Cardiac muscle cell (in vitro differentiated cells and primary cell): ENCODE measurements at places on chromosomes 6 and 20.
A peak's percentile ranks its signal among the peaks of the same experiment; 100 is the strongest.

GRCh38 chr6:36580184-36580526, 14.0 kb upstream of the SRSF3 start:
- peaks cover 17% of the 10 kb centered on the region for H3K4me1 ChIP-seq
- H3K36me3 ChIP-seq: no peaks in the 10 kb centered on the region
- DNase-seq: no peak
- no peak overlapping the region for H3K4me3 ChIP-seq

- H3K27ac ChIP-seq: no peak overlapping the region
- no peaks in the 10 kb centered on the region for H3K36me3 ChIP-seq
- no peaks in the 10 kb centered on the region for H3K4me1 ChIP-seq
- no peaks in the 10 kb centered on the region for H3K27me3 ChIP-seq
Observed at GRCh38 chr6:158205169-158205944, 37.2 kb downstream of the GTF2H5 start.

DNA sequence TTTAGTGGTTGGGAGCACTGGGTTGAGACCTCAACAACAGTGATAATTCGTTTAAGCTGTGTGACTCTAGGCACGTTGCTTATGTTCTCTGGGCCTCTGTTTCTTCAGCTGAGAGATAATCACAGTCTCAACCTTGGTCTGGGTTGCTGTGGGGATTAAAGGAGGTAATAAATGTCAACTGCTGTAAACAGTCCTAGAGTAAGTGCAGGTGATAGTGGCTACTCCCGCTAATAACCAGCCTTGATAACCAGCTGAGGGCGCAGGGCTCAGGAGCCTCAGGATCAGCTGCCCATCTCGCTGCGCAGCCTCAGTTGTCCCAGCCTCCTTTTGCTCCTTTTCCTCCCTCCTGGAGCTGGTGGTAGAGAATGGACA, 58.0 kb downstream of the JARID2 start:
- H3K36me3 ChIP-seq: no peaks in the 10 kb centered on the region
- no peak for DNase-seq
- no peak overlapping the region for H3K27ac ChIP-seq
- no peak overlapping the region for H3K4me3 ChIP-seq

GRCh38 chr6:50661636-50662035, 51.7 kb upstream of the TFAP2D start:
- no peaks in the 10 kb centered on the region for H3K4me1 ChIP-seq
- no peaks in the 10 kb centered on the region for H3K27me3 ChIP-seq
- no peak overlapping the region for H3K4me3 ChIP-seq
- H3K27ac ChIP-seq: no peak overlapping the region
- no peaks in the 10 kb centered on the region for H3K36me3 ChIP-seq

DNA sequence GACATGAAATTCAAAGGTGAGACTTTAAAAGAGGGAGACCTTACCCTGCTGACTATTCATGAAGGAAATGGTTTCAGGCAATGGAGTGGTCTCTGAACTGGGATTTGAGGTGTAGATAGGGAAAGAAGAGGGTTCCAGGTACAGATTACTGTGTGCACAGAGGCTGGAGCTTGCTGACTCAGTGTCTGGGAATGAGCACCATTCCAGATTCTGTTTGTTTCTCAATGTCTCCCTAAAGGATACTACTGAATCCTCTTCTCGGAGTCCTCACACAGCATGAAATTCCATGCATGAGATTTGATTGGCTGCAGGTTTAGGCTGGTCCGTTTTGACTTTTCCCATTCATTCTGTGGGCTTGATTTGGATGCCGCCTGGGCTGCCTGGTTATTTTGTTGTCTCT, 49.0 kb downstream of the PPP1R14C start:
- peaks cover 13% of the 10 kb centered on the region for H3K4me1 ChIP-seq
- H3K4me3 ChIP-seq: no peak overlapping the region
- H3K27ac ChIP-seq: no peak overlapping the region
- H3K27me3 ChIP-seq: no peaks in the 10 kb centered on the region
- DNase-seq: no peak

GRCh38 chr6:146357578-146358430, 185.8 kb upstream of the RAB32 start:
- DNase-seq: no peak
- H3K4me1 ChIP-seq: peaks cover 4% of the 10 kb centered on the region
- H3K27me3 ChIP-seq: no peaks in the 10 kb centered on the region
- H3K4me3 ChIP-seq: no peak overlapping the region
- H3K36me3 ChIP-seq: no peaks in the 10 kb centered on the region

DNA sequence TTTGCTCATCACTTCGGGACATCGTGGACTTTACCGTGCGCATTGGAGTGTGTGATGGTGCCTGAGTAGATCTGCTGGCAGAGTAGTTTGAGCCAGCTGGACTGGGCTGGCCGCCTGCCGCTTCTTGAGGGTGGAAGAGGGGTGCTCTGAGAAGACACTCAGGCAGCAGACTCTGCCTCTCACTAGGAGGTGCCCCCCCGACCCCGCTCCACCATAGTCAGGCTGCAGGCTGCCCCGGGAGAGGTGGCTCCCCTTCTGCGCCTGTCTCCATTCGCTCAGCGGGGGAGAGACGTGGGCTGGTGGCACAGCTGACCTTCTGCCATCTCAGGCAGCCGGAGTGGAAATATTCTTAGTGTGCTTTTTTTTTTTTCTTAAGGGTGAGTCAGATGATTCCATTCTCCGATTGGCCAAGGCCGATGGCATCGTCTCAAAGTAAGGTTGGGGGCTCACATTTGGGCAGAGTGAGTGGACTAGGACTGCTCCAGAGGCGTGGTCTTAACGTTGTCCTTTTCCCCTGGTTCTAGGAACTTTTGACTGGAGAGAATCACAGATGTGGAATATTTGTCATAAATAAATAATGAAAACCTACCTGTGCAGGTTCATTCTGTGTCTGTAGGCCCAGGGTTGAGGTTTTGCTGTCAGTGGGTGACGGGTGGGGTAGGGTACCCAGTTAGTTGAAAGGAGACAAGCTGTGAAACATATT, 1.2 kb downstream of the RPS21 start:
- DNase-seq: no peak
- no peaks in the 10 kb centered on the region for H3K36me3 ChIP-seq
- H3K27ac ChIP-seq: no peak overlapping the region
- peaks cover 9% of the 10 kb centered on the region for H3K4me1 ChIP-seq
- peak overlapping the region; percentile 75 for H3K4me3 ChIP-seq

DNA sequence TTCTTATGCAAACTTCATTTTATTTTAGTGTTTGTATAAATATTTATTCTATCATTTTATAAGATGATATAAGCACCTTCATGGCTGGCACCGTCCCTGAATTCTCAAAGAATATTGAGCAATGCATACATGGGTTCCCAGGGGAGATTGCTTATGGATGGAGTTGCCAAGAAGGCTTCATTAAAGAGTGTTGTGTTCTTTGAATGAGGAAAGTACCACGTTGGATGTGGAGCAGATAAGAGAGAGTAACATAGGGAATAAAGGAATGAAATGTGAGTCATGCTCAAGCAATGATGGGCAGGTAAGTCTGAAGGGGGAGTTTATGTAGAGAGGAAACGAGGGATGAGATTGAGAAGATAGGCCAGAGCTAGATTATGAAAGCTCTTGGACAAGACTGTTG, 10.3 kb downstream of the DSE start:
- peak; percentile 77 for DNase-seq
- H3K36me3 ChIP-seq: no peaks in the 10 kb centered on the region
- H3K27me3 ChIP-seq: no peaks in the 10 kb centered on the region
- H3K4me1 ChIP-seq: peaks cover 24% of the 10 kb centered on the region
- H3K4me3 ChIP-seq: no peak overlapping the region
- H3K27ac ChIP-seq: no peak overlapping the region

DNA sequence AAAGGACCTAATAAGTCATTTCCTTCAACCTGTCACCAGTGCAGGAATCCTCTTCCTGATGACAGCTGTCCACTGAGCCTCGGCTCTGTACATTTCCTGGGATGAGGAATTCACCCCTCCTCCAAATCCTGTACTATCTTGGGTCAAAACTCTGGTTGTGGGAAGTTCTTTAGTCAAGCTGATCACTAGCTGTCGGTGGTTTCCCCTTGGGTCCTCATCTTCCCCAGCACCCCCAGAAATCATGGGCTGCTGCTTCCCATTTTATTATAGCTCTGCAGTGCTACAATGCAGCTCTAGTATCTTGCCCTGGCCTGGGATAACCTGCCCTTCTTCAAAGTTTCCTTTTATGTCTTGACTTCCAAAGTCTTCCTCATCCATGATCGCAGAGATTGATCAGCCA, 14.6 kb upstream of the ADA start:
- no peak overlapping the region for H3K4me3 ChIP-seq
- H3K36me3 ChIP-seq: no peaks in the 10 kb centered on the region
- no peaks in the 10 kb centered on the region for H3K27me3 ChIP-seq
- H3K4me1 ChIP-seq: no peaks in the 10 kb centered on the region
- H3K27ac ChIP-seq: no peak overlapping the region
- DNase-seq: no peak

DNA sequence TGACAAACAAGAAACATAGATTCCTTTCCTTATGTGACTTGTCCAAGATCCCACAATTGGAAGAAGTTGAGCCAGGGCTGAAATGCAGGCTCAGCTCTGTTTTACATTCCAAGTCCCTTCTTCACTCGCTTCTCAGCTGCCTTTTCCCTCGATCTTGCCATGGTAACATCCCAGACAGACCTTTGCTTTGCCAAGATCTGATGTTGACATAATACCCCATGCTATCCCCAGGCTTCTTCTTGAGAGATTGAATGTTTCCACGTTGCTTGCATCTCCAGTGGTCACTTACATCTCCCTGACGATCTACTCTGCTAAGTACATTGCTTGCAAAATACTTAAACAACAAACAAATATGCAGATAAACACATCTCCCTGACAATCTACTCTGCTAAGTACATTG, 63.5 kb downstream of the TBXT start:
- H3K27me3 ChIP-seq: no peaks in the 10 kb centered on the region
- DNase-seq: no peak
- H3K4me1 ChIP-seq: no peaks in the 10 kb centered on the region

DNA sequence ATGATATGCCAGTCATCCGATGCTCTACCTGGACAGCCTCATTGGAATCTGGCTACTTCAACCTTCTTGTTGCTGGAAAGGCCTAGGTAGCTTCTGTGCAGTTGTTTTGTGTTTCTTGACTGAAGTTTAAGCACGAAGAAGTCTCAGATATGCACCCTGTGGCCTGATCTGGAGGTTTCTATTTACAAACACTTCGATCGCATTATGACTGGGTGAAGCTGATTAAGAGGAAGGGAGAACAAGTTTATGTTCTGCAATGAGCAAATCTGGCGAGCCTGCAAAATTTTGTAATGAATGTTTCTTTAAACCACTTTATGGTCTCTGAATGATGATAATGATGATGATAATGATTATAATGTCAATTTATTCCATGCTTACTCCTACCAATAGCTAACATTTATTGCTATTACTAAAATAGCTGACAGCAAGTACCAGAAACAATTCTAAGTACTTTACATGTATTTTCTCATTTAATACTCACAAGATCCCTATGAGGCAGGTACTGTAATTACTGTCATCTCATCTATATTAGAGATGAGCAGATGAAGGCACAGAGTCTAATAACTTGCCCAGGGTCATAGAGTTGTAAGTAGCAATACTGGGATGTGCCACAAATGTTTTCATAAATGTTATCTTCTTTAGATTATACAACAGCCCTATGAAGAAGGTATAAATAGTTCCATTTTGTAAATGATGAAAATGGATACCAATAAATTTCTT, 126.1 kb upstream of the UST start:
- no peaks in the 10 kb centered on the region for H3K27me3 ChIP-seq
- H3K36me3 ChIP-seq: no peaks in the 10 kb centered on the region
- DNase-seq: no peak
- no peak overlapping the region for H3K27ac ChIP-seq
- H3K4me3 ChIP-seq: no peak overlapping the region

GRCh38 chr6:89475101-89475500, 42.1 kb downstream of the ANKRD6 start:
- no peak overlapping the region for H3K27ac ChIP-seq
- H3K27me3 ChIP-seq: no peaks in the 10 kb centered on the region
- H3K4me1 ChIP-seq: peaks cover 3% of the 10 kb centered on the region

DNA sequence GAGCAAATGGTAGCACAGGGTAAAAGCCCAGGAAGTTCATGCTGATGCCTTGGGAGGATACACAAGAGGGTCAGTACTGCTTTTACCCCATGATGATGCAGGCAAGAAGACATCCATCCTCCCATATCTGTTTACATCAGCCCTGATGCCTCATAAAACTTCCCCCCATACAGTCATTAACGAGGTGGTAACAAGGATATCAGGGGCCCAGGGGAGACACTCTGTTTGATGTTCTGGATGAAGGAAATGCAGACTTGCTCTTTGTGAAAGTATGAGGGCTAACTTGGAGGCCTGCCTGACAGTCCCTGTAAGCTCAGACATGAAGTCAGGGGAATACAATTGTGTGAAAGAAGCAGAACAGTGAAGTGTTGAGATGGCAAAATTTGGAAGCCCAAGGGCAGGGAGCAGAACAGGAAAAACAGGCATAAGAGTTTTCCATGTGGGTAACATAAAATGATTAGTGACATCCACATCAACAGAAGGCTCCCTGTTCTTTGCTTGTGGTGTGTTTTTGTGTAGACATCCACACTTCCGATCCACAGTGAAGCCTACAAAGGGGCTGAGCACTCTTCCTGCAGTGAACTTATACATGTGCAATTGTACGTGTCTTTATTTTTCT, 813.4 kb downstream of the MAFB start:
- H3K27ac ChIP-seq: no peak overlapping the region
- peaks cover 32% of the 10 kb centered on the region for H3K4me1 ChIP-seq
- no peak for DNase-seq
- H3K4me3 ChIP-seq: no peak overlapping the region

- H3K27me3 ChIP-seq: no peaks in the 10 kb centered on the region
- DNase-seq: no peak
Observed at GRCh38 chr6:38792356-38792755, 77.2 kb downstream of the DNAH8 start.

- no peaks in the 10 kb centered on the region for H3K27me3 ChIP-seq
- DNase-seq: peak; percentile 63
- no peak overlapping the region for H3K27ac ChIP-seq
- no peaks in the 10 kb centered on the region for H3K36me3 ChIP-seq
- H3K4me1 ChIP-seq: peaks cover 18% of the 10 kb centered on the region
Observed at GRCh38 chr6:100549406-100550167, 84.9 kb upstream of the SIM1 start.

- no peaks in the 10 kb centered on the region for H3K27me3 ChIP-seq
- no peaks in the 10 kb centered on the region for H3K4me1 ChIP-seq
- no peaks in the 10 kb centered on the region for H3K36me3 ChIP-seq
- H3K27ac ChIP-seq: no peak overlapping the region
Observed at GRCh38 chr6:14276667-14277404, 159.3 kb downstream of the CD83 start.
